Activated CD8-positive, alpha-beta memory T cell treated with anti-CD3 and anti-CD28 coated beads, Interleukin-2, amount 10 ng/mL, durations not matched to agents 7 days and 5 days (primary cell): ENCODE measurements at places on chromosomes 5 and 9. TPM values are rescaled to one million over a fixed set of nuclear protein-coding genes. Genes with fewer than 3 reads are reported as not detected.

The ARL14EPL gene
- total RNA-seq = 0.12 TPM

The NMUR2 gene
- not detected for total RNA-seq

The ECSCR gene
- 0.28 TPM for total RNA-seq

The SLC4A9 gene
- total RNA-seq = 0.07 TPM

The SV2C gene
- 0.20 TPM for total RNA-seq

The C5orf58 gene
- not detected for total RNA-seq

The SURF1 gene
- 35.6 TPM for total RNA-seq

The HTR4 gene
- not detected for total RNA-seq

The N4BP3 gene
- total RNA-seq = 1.1 TPM

The HOMER1 gene
- 2.5 TPM for total RNA-seq

The TTLL11 gene
- total RNA-seq = 2.2 TPM

The THG1L gene
- 16.3 TPM for total RNA-seq

The PCDHB6 gene
- not detected for total RNA-seq

The HBEGF gene
- 13.5 TPM for total RNA-seq

The CDC20B gene
- 0.53 TPM for total RNA-seq

The SARDH gene
- total RNA-seq = 0.38 TPM

The SEMA4D gene
- 525 TPM for total RNA-seq

The ACER2 gene
- total RNA-seq = 1.9 TPM
